Activated T-cell treated with anti-CD3 and anti-CD28 coated beads for 4 hours (primary cell): ENCODE measurements at places on chromosomes 5 and 9.

GRCh38 chr9:121736934-121737462 is 85.6 kb downstream of the DAB2IP start:
- no peak for DNase-seq

GRCh38 chr5:178083922-178084321 is 29.4 kb upstream of the N4BP3 start:
- DNase-seq = no peak

DNA sequence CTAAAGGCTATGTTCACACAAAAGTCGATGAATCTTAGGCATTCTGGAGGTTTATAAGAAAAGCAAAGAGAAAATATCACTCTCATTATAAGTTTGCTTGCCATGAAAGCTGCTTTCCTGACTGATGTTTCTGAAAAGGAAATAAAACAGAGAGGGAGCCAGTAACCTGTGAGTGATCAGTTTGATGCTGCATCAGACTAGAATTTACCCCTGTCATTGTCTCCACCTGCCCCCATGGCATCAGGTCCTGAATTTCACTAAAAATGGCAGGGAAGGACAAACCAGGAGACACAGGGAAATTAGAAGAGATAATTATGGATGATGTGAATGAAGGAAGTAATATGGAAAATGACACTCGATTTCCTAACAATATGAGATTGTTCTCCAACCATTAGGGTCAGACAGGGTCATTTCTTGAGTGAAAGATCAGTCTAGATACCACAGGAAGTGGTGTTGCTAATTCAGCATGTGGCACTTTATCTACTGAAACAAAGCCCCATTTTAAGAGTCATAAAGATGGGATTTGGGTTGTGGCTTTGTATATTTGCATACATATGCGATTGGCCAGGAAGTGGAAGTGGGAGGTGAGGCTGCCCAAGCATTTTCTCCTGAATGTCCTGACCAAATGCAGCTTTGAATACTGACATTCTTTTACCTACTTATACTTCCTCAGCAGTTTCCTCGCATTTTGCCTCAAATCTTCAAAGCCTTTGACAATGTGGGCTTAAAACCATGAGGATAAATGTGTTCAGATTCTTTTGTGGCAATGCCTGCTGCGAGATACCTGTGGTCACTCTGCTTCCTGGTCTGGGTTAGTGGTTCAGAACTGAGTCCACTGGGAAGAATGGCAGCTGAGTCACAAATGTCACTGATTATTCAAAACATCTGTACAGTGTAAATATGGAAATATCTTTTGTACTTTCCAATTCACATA is 29.7 kb downstream of the MEGF10 start:
- DNase-seq = no peak

GRCh38 chr9:126395439-126396212 is 69.0 kb downstream of the MVB12B start:
- no peak for DNase-seq

DNA sequence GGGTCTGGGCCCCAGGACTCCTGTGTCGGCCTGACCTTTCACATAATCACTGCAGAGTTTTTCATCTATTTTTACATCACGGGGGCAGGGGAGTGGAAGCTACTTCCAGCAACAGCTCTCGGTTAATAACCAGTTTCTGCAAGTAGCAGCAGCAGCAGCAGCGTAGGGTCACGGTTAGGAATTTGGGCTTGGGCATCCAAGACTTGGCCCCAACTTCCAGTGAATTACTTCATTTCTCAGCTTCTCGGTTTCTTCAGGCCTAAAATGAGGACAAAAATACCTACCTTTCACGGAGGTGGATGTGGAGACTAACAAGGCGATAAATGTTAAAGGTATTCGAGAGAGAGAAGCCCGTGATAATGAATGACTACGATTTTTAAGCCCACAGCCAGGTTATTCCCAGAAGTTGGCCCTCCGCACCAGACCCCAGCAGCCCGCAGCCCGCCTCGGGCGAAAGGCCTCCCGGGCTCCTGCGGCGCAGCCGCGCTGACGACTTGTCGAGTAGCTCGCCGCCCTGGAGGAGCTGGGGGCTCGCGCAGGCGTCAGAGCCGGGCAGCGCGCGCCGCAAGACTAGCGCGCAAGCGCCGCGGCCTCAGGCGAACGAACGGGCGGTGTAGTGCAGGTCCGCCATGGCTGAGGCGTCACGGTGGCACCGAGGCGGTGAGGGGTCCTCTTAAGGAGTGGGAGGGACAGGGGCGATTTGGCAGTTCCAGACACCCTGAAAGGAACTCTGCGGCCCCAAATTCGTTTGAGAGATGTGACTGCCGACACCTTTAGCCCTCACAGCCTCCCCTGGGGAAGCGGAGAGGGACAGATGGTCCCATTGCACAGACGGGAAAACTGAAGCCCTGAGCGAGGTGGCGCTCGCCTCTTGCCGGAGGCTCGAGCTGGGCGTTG is at the start of gene PKD2L2:
Gene PKD2L2 (plus strand): TSS at position 595 of the 897 bp plus-strand sequence. CDS start 35 bp downstream, at position 630.
- peak; percentile 66 for DNase-seq

DNA sequence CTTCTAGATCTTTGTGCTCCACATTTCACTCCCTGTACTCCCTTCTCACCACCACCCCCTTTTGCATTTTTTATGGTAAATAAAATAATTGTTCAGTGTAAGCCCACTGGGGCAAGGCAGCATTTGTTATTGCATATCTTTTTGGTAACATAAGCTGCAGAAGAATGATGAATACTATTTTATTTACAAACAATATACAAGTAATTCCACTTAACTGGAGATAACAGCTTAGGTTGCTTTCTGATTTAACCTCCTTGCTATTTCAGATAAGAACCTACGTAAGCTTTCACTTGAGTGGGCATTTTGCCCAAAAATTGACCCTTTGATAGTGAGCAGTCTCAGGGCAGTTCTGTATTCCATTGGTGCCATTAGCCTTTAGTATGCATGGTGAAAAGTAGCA is 417.9 kb downstream of the SH3GL2 start:
- DNase-seq = no peak

- DNase-seq = no peak
Measured at GRCh38 chr9:100317706-100318105, 35.0 kb downstream of the TEX10 start.

GRCh38 chr9:95840074-95840473 is 35.4 kb upstream of the ERCC6L2 start:
- DNase-seq = no peak

GRCh38 chr5:5752844-5753243 is 330.4 kb downstream of the ICE1 start:
- DNase-seq = no peak

DNA sequence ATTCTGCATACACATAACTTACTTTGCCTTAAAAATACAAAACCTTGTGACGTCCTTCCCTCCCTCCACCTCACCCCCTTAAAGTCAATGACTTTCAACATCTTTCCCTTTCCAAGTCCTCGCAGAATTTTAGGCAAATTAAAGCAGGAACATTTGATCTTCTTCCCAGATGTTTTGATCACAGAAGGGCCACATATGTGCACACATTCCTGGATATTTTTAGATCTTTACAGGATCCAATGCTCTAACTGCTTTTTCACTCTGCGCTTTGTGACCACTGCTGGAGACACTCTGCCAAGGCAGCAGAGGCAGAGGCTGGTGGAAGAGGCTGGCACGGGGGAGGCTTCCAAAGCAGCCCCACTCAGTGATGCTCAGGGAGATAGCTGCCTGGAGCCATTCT is 130.7 kb downstream of the SEC61B start:
- DNase-seq = no peak

- DNase-seq = no peak
Measured at GRCh38 chr5:151237685-151238084, 13.8 kb upstream of the CCDC69 start.

GRCh38 chr9:88702985-88703384 is 168.0 kb downstream of the NXNL2 start:
- no peak for DNase-seq

DNA sequence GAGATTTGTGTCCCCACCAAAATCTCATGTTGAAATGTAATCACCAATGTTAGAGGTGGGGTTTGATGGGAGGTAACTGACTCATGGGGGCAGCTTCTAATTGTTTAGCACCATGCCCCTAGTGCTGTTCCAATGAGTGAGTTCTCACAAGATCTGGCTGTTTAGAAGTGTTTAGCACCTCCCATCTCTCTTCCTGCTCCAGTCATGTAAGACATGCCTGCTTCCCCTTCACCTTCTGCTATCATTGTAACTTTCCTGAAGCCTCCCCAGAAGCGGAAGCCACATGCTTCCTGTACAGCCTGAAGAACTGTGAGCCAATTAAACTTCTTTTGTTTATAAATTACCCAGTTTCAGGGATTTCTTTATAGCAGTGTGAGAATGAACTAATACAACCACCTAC is 170.5 kb downstream of the NDUFS4 start:
- DNase-seq = no peak

DNA sequence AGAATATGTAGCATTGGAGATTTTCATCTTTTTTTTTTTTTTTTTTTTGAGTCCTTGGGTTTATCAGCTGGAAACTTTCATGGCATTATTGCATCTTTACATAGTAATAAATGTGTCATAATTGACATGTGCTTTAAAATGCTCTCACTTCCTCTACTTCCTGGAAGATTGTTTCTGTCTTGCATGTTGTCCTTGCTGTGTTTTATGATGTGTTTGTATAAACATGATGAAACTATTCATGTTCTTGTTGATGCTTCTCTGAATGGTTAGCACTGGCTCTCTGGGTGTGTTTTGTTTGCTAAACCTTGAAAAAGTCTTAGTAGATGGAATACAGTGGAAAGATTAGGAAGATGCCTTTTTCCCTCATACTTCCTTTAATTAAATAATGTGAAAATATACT is 87.9 kb downstream of the IQGAP2 start:
- DNase-seq = no peak

DNA sequence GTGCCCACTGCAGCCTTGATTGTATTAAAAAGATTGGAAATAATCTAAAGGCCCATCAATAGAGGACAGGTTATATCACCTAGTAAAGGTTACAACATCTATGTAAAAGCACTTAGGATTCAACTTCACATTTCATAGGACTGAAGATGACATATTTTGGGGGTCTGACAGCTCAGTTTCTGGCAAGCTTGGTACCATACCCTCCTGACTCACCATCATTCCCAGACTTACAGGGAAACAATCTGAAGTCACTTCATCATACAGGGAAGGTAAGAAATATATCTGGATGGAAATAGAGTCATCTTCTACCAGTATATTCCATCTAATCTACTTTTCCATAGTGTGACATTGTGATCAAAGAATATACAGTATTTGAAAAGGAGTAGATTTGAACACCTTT is 28.8 kb upstream of the DAB2 start:
- no peak for DNase-seq

DNA sequence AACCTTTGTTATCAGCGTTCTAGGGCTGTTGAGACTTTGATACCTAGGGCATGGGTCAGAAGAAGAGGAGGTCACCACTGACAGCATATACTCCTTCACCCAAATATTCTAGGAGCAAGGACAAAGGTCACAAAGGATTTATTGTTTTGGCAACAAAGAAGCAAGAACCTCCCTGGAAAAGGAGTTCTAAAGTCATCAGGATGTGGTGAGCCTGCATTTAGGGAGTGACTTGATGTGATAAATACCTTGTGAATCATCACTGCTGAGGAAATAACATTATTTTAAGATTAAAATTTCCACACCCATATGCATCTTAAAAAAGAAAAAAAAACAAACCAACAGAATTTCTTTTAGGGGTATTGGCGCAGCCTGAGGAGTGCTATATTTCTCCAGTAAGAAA is 13.9 kb downstream of the IFNA1 start:
- no peak for DNase-seq

- DNase-seq = no peak
Measured at GRCh38 chr9:130171226-130172148, 717 bp upstream of the NCS1 start.

DNA sequence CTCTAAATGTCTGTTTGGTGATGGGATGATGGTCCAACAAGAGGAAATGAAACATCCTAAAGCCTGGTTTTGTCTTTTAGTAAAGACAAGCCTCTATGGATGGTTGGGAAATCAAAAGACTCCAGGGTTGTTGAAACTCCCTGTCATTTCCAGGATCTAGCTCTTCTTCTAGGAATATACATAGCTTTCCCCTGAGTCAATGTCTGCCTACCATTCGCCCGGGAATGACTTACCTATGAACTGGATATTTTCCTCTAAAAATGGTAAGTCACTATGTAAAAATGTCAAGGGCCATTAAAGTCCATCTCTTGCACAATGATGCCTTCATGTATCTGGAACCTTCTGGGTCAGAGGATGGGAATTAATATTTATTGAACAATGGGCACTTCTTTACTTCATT is 11.1 kb upstream of the KIF12 start:
- DNase-seq = no peak

- DNase-seq = no peak
Measured at GRCh38 chr9:106697390-106697749, 165.6 kb upstream of the ZNF462 start.

GRCh38 chr5:118604106-118604505 is 384.2 kb downstream of the DTWD2 start:
- no peak for DNase-seq

GRCh38 chr5:180137401-180138213 is 66.0 kb upstream of the RNF130 start:
- no peak for DNase-seq

DNA sequence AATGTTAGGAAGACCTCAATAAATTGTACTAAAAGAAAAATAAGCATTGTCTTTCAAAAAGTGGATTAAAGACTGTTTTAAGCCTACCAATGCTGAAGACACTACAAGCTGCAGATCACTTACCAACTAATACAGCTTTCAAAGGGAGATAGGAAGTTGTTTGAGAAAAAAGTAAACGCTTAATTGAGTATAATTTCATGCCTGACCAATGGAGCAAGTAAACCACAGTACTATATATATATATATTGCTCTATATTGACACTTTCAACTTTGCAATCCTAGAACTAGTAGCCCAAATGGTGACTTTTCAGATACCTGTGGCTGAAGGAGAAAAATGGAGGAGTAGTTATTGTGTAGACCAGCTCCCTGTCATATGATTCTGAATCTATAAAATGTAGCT is 85.7 kb downstream of the FREM1 start:
- DNase-seq = no peak

- no peak for DNase-seq
Measured at GRCh38 chr5:107251151-107251550, 419.6 kb downstream of the EFNA5 start.

GRCh38 chr5:91885291-91886265 is 502.5 kb upstream of the ARRDC3 start:
- no peak for DNase-seq

DNA sequence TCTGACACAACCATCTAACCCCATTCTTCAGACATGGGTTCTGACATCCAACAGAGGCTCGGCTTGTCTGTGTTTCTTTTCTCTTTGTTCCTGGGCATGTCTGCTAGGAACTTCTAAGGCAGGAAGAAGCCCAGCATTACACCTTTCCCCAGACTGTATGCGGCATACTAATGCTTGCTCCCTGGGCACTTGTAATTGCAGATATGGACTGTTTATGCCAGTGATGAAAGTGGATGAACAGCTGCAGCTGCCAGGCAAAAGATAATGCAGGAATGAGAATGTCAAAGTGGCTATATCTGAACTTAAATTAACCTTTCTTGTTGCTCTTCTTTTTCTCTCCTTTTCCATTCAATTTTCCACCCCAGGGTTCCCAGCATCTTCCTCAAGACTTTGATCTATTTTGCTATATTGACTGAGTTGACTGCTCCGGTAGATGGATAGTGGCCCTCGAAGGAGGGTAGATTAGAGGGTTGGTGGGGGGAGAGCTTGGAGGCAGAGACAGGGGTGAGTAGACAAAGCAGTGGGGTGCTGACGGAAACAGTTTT is 344.4 kb downstream of the MAN2A1 start:
- no peak for DNase-seq

GRCh38 chr5:72630081-72630480 is 122.9 kb upstream of the ZNF366 start:
- DNase-seq = no peak
